ENCODE measurements at places on chromosomes 11 and 22.

DNA sequence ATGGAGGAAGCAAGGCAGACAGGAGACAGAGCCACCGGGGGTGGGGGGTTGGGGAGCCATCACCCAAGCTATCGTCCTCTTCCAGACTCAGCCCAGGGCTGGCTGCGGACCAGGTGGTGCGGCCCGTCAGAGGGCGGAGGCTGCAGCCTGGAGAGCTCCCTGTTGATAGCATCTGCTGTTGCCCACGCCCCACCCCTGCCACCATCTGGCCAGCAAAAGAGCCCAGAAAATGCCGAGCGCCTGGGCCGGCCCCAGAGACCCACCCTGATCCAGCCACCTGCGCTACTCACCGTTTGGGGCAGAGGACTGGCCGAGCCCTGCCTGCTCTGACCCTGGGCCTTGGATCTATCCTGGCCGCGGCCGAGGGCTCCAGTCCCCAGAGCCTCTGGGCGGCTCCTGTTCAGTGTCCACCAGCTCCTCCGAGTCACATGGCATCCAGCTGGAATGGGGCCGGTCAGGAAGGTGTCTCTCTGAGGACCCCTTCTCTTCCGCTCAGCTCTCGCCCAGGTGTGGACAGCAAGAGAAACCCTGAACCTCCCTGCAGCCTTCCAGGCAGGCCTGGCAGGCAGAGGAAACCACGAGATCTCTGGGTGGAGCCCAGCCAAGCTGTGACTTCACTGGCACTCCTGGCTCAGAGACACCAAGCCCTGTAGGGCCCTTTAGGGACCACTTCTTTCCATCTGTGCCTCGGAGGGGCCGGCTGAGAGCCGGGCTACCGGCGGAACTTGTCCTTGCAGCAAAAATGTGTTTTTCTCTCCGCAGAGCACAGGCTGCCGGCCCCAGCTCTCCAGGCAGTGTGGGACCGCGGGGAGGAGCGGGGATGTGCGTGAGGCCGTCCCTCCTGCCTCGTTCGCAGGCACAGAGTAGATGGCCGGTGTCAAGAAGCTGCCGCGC, at the start of gene MRGPRE:
MRGPRE (minus strand) TSS at position 567 of the 894 bp plus-strand sequence. CDS start 3,618 bp downstream, outside the sequence.
- no peak for DNase-seq

- peak; percentile 20 for DNase-seq
These were observed 25.0 kb upstream of the TMPRSS4 start for GRCh38 chr11:118051611-118052461.

DNA sequence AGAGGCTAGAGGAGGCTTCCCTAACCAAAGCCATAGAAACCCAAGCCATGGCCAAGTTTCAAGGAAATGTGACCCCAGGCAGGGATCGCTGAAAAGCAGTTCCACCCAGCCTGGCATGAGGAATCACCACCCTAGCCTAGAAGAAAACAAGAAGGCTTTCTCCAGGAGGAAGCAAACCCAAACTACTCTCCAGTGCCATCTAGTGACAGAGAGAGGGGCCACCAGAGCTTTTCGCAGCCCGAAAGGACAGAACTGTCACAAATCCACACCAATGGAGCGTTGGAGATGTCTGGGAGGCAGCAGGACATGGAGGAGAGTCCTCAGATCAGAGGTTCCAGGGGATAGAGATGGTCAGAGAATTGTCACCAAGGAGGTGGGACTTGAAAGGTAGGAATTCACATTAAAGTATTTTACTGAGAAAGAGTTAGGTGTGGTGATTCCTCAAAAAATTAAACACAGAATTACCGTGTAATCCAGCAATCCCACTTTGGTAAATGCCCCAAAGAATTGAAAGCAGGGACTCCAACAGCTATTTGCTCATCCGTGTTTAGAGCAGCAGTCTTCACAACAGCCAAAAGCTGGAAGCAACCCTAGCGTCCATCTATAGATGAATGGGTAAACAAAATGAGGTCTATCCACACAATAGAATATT, 67.3 kb upstream of the NUP50 start:
- peak; percentile 83 for DNase-seq

DNA sequence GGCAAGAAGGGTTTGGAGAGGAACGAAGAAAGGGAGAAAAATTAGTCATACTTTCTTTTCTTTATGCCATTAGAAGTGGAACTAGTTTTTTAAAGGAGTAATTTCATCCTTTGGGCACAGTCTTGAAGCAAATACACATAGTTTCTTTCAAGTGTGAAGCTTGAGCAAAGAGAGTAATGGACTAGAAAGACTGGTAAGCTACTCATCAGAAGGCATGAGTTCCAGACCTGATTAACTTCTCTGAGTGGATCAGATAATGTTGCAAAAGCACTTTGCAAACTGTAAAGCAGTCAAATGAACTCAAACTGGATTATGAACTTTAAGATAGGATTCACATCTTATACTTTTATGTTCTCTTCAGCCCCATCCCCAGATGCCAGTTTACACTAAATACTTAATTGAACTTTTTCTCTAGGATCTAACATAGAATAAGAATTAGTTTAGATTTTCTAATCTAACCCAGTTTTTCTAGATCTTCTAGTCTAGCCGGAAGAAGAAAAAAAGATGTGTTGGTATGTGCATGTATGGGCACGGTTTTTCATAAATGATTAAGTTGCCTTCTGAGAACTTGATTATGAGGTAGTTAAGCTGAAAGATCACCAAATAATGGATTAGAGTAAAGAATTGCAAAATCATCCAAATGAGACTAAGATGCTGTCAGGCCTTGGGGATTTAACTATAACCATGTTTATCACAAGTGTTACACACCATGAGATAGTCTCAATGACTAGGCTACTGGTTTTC, 2.5 kb downstream of the DDIAS start:
- no peak for DNase-seq

DNA sequence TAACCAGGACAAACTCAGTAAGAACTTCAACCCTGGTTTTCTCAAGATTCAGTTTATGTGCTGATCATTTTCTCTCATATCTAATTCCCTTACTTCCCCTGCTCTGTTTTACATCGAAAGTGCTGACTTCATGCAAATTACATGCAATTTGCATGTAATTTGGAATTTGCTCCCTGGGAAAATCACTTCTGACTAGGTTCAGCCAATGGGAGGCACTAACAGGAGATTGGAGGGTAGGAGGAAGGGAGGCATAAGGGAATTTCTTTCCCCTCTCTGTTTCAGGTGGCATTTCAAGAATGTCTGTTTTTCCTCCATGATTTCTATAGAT, 363.3 kb upstream of the CCDC90B start:
- DNase-seq: no peak

DNA sequence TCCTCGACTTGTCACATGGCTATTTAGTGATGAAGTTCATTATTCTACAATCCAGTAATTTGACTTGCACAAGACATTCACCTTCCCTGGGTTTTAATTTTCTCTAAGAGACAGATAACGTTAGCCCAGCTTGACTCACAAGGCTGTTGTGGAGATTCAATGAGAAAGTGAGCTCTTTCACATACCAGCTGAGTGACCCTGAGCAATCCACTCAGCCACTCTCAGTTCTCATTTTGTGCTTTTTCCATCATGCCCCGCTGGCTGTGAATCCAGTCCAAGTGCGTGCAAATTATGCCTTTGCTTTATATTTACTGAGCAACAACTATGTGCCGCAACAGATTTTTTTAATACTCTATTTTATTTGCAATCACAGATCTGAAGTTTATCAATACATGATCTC, 176.5 kb downstream of the LARGE1 start:
- no peak for DNase-seq

GRCh38 chr11:20207781-20208621, 47.7 kb upstream of the DBX1 start:
- no peak for DNase-seq

- peak; percentile 86 for DNase-seq
These were observed 275.0 kb upstream of the SESN3 start for GRCh38 chr11:95505927-95506426.

- DNase-seq: peak; percentile 49
These were observed 10.2 kb upstream of the DDB2 start for GRCh38 chr11:47204637-47204989.

DNA sequence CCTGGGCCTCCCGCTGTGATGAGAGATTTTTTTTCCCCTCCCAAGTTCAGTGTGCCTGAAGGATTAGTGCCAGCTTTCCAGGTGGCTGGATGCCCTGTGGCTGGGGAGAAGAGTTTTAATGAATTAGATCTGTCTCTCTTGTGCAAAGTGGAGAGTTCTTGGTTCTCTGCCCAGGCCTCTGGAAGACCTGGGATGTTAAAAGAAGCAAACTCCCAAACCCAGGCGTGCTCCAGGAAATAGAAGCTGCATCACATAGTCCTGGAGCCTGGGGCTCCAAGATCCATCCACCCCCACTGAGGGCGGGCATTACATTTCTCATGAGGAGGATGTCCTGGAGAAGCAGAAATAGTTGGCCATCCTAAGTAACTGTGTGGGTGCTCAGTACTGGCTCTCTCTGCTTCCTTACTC, 30.6 kb downstream of the SDHAF2 start:
- DNase-seq: no peak

DNA sequence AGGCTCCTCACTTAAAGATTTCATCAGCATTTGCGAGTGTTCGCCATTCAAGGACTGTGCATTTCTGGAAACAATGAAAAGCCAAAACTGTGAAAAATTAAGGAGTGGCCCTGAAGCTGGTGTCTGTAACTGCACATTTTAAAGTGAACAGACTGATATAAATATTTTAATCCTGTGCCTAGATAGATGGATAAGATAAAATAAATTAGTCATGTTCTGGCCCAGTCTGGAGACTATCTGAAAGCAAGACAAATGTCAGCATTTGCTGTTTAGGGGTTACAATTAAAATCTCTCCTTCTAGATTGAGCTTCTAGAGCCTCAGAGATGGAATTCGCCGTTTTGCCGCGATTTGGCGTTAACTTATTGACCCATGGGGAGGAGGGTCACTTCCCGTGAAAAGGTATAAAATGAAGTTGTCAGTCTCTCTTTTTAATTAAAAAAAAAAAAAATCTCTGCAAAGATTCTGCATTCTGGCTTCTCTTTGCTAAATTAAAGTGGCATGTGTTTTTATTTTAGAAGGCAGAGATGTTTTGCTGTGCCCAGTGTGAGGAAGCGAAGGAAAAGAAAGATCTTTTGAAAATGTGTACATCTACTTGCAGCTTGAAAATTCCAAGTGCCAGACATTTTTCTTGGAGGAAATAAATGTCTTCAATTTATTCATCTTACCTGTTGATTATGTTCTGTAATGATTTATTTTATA, 79.7 kb upstream of the WNT7B start:
- no peak for DNase-seq

- DNase-seq: no peak
These were observed 44.4 kb downstream of the ARHGAP42 start for GRCh38 chr11:100731471-100731870.

- no peak for DNase-seq
These were observed 14.0 kb upstream of the RELT start for GRCh38 chr11:73361953-73362776.
